T-helper 1 cell (primary cell): ENCODE measurements at places on chromosomes 12 and 14.

GRCh38 chr14:56390859-56391258 is 188.7 kb upstream of the TMEM260 start:
- no peak for DNase-seq

DNA sequence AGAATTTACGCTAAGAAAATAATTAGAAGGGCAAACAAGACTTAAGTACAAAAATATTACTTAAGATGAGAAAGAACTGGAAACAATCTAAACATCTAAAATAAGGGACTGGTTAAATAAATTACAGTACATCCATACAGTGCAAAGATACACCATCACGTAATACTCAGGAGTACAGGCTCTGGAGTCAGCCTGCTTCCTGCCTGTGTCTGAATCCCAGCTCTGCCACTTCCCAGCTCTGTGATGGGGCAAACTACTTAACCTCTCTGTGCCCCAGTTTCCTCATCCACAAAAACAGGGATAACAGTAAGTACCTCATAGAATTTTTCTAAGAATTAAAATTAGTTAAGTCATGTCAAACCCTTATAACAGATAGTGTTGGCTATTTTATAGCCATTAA is 36.0 kb downstream of the PPTC7 start:
- DNase-seq = no peak

DNA sequence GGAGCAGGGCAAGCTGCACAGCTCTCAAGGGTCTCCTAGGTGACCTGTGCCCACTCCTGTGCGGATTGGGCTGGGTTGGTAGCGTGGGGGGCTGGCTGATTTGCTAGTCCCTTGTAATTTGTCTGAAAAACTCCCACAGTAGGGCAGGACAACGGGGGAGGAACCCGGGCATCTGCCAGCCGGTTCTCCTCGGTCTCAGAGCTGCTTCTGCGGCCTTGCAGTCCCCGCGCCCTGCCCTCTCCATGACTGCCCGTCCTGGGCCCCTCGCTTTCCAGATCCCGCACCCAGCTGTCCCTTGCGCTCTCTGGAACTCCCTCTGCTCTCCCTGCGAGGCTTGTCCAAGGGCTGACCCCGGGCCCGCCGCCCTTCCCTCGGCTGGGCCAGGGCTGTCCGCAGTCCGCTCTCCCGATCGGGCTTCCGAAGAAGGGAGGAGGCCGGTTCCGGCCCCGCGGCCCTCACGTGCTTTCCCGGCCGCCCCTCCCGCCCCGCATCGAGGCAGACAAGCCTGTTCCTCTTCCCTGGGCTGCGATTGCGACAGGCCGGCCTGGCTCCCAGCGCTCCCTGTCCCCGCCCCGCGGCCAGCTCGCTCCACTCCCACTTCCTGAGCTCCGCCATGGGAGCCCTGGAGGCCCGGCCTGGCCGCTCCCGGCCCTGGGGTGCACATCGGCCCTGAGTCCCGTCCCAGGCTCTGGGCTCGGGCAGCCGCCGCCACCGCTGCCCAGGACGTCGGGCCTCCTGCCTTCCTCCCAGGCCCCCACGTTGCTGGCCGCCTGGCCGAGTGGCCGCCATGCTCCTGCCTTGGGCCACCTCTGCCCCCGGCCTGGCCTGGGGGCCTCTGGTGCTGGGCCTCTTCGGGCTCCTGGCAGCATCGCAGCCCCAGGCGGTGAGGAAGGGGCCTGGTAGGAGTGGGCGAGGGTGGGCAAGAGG is at the start of gene LTBR:
Gene LTBR (plus strand): TSS at position 591 of the 927 bp plus-strand sequence. CDS start 197 bp downstream, at position 788.
- DNase-seq = no peak

- DNase-seq = no peak
These were observed 186.8 kb upstream of the RBM19 start for GRCh38 chr12:114152890-114153289.

DNA sequence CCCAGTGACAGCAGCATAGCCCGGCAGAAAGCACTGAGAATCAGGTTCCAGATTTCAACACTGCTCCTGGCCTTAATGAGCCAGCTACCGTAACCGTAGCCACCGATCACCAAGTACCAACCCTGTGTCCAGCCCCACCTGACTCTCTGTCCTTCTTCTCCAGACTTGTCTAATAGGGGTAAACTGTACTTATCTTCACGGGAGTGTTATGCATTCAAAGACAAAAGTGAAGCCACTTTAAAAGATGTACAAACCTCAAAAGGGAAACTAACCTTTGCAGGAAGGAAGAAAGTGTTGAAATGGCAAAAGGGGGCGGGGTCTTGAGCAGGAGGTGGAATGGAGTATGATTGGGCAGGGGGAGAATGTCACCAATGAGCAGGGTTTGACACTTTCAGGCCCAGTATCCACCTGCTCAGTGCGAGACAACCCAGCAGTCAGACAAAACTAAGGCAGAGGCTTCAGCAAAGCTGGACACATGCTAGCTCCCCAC is 226.1 kb downstream of the CHST11 start:
- DNase-seq = peak; percentile 68

- no peak for DNase-seq
These were observed 113.1 kb downstream of the TRAFD1 start for GRCh38 chr12:112238441-112238840.

- no peak for DNase-seq
These were observed 4.8 kb downstream of the CD163 start for GRCh38 chr12:7498809-7499208.

DNA sequence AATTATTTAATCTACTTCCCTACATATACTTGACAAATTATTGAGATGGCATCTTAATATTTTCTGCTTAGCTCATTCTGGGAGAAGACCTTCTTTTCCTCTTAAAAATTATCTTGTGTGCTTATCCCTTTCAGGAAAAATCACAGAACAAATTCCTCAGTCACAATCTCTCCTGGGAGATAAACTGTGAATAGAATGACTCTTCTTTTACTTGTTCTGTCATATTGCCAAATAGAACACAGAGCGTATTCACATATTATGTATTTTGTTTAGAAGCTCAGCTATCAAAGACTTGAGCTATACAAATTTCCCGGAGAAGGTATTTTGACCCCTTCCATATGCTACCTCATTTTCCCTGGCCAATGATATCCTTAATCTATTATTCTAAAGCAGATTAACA is 146.7 kb downstream of the TMEM117 start:
- DNase-seq = no peak

GRCh38 chr12:50297027-50297426 is 13.7 kb upstream of the LIMA1 start:
- no peak for DNase-seq

DNA sequence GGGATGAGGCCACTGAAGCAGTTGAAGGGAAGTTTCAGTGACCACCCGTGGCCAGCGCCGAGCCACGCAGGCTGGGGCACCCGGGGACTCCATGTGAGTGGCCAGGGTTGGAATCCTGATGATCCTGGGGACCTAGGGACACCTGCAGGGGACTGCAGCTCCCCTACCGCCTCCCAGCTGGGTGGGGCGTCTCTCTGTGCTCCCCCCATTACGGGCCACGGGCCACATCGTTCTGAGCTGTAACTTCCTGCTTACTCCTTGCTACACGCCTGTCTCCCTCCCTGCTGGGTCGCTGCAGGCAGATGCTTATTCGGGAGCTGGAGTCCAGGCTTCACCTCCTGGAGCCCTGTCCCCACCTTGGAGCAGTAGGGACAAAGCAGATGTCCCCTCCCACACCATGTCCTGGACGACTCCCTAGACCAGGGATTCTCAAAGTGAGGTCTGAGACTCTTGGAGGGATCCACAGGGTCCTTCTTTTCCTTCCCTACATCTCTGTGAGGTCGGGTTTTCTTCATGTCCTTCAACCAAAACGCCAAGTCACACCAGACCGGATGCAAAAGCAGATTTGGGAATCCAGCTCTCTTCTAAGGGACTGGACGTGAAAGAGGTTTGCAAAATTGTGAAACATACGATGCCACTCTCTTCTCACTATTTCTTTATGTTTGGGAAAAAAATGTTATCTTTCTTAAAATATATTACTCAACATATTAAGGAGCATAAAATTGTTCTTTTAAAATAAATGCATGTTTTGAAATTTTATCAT is 85.9 kb upstream of the NCOR2 start:
- no peak for DNase-seq

DNA sequence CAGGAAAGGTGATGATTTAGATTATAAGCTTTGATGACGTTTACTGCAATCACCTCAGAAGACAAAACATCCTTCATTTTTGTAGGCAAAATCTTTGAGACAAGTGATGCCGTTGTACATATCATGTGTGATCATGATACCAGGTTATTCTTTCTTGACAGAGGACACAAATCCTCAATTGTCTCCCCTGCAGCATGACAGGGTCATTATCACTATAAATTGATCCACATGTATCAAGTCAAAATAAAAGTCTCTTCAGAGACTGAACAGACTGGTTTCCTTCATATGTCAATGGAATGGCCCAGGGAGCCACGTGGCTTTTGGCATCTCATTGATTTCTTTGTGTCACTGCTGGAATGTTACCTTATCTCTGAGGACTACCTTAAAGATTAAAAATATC is 995.7 kb downstream of the FLRT2 start:
- DNase-seq = no peak

GRCh38 chr12:5210179-5210922 is 166.7 kb downstream of the KCNA5 start:
- no peak for DNase-seq

DNA sequence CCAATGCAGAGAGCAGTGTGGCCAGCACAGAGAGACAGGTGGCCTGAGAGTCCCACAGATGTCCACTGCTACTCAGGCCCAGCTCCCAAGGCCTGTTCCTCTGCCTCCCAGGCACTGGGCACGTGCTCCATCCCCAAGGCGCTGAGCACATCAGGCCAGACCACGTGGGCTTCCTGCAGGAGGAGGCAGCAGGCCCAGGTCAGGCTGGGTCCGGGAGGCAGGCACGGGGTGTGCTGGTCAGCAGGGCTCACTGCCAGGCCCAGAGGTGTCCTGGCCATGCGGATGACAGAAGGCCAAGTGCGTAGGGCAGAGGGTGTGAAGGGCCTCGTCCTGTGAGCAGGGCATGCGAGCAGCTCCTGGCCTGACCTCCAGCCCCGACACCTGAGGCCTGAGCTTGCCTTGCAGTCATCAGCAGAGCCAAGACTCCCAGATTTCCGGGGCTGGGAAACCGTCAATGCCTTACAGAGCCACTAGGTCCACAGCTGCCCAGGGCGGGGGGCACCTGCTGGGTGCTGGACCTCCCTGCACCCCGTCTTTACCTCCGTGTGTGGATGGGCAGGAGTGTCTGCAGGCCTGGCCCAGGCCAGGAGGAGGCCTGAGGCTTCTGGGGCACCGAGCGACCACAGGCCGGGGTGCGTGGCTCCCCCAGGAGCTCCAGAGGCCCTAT is 14.9 kb downstream of the TRMT61A start:
- no peak for DNase-seq

DNA sequence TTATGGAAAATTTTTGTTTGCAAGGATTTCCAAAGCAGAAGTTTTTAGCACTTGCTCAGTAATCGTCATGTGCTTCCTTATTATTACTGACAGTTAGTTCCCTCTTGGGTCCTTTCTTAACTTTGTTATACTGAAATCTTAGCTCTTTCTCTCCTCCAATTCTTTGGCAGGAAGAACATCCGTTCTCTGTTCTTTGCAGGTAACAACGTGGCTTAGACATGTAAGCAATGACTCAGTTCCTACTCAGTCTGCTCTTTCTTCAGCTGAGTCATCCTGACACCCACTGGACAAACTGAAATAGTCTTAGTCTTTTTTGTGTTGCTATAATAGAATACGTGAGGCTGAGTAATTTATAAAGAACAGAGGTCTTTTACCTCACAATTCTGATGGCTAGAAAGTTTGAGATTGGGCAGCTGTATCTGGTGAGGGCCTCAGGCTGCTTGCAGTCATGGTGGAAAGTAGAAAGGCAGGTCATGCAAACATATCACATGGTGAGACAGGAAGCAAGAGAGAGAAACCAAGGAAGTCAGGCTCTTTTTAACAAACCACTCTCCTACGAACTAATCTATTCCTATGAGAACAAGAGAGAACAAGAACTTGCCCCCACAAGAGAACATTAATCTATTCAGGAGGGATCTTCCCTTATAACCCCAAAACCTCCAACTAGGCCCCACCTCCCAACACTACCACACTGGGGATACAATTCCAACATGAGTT is 49.2 kb downstream of the TESPA1 start:
- peak; percentile 18 for DNase-seq

DNA sequence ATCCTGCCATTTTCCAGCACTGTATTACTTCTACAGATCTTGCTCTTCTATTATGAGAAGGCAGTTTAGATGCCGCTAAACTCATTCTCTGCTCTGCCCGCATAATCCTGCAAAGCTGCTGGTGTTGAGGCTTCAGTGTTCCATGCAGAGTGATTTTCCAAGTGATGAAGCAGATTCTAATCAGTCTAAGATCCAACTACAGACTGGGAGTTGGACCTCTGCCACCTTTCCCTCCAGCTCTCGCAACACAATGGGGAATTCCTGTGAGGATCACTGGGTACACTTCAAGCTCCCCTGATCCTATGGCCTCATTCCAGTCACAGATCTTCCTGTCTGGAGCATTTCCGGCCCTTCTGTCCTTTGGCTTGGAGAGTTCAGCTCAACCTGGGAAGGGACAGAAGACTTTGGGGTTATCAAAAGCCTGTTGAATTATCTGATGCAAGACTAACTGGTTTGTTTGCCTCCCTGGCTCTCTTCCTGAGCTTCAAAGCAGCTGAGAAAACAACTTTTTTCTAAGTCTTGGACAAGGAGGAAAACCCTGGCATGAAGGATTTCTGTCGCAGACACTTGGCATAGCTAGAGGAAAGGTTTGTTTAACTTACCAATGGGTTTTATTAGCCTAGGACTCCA is 333.9 kb downstream of the ZFP36L1 start:
- no peak for DNase-seq

- DNase-seq = no peak
These were observed 53.3 kb downstream of the WDR20 start for GRCh38 chr14:102192840-102193502.

GRCh38 chr12:94602024-94602423 is 48.3 kb downstream of the TMCC3 start:
- no peak for DNase-seq

- DNase-seq = no peak
These were observed 72.6 kb upstream of the NCOR2 start for GRCh38 chr12:124640056-124640455.

- DNase-seq = no peak
These were observed 164.9 kb downstream of the CEP128 start for GRCh38 chr14:80776657-80777056.

DNA sequence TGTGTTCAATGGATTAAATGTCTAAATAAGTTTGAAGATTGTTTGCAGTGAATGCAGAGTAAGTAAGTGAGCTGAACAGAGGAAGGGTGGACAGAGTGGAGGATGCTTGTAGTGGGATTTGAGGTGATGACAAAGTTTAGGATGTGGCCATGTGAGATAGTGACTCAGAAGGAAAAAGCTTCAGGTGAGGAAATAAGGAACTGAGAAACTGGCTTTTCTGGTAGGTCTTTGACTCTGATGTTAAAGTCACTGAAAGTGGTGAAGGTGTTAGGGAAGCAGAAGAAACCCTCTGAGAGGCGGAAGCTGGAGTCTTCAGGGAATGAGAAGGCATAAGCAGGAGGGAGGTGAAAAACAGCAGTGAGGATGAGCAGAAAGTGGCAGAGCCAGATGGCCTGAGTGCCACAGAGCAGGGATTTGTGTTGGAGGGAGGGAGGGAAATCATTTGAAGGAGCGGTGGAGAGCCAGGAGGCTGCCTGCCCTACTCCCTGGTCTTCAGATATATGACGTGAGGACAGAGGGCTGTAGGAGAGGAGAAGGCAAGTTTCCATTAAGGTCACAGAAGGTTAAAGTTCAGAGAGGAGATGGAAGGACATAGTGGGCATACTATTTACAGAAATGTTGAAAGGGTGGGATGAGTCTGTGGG is 24.8 kb downstream of the RGS6 start:
- DNase-seq = no peak
